Hematopoietic multipotent progenitor cell (in vitro differentiated cells): ENCODE measurements at places on chromosomes 12 and 14.
A peak's percentile ranks its signal among the peaks of the same experiment; 100 is the strongest.

DNA sequence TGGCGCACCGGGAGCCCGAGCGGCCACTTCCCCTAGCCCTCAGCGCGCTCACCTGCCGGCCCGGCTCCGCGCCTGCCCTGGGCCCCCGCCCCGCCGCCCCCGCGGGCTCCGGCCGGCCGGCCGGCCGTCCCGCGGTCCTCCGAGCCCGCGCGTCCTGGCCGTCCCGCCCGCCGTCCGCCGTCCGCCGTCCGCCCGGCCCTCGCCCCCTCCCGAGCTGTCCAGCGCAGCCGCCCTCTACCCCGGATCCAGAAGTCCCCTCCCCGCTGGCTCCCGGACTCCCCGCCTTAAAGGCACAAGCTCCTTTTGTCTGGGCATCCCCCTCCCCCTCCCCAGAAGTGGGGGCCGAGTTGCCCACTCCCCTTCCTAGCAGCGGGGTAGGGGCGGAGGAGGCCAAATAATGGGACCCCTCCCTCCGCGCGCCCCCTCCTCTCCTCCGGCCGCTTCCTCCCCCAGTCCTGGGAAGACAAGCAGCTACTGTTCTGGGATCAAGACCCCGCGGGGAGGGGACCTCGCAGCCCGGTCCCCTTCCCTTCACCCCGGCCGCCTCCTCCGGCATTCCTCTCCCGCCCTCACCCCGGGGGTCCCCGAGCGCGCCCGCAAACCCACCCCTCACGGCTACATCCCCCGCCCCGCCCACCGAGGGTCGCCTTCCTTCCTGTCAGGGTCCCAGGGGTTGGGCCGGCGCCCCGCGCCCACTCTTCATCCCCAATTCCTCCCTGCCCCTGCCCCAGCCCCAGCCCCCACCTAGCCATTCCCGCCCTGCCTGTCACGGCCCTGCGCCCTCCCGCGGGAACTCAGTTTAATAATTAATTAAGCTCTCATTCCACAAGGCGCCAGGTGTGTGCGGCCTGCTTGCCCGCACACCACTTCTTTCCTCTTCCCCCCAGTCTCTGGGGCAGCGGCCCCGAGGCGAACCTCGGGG lies at the start of gene ADCY6:
Gene ADCY6, minus strand, starts transcription at position 236 of the 922 bp plus-strand sequence. CDS start 5,655 bp downstream, outside the sequence.
- DNase-seq = peak; percentile 29

- DNase-seq = no peak
Measured at GRCh38 chr14:44370727-44371126, 136.4 kb downstream of the FSCB start.

- DNase-seq = no peak
Measured at GRCh38 chr14:98269533-98269932, 1002.5 kb downstream of the BCL11B start.

DNA sequence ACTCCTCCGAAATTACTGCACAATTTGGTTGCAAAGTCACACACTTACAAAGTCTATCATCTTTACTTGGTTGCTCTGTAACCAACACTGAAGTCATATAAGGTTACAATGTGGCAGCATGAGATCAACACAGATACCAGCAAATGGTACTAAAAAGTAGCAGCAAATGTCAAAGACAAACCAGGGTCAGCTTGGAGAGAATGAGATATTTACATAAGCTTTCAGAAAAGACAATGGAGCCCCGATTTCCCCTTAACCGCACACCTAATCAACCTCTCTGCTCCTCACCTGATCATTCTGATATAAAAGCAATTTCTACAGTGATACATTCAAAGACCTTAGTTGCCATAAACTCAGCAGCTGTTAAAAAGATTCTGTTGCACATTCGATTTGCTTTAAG lies 76.4 kb upstream of the FOXN3 start:
- DNase-seq = no peak

GRCh38 chr12:119725523-119725922 lies 57.6 kb downstream of the PRKAB1 start:
- no peak for DNase-seq

GRCh38 chr12:57729321-57729844 lies 9.2 kb downstream of the AGAP2 start:
- no peak for DNase-seq

GRCh38 chr12:64293654-64294364 lies 71.7 kb upstream of the KICS2 start:
- no peak for DNase-seq

DNA sequence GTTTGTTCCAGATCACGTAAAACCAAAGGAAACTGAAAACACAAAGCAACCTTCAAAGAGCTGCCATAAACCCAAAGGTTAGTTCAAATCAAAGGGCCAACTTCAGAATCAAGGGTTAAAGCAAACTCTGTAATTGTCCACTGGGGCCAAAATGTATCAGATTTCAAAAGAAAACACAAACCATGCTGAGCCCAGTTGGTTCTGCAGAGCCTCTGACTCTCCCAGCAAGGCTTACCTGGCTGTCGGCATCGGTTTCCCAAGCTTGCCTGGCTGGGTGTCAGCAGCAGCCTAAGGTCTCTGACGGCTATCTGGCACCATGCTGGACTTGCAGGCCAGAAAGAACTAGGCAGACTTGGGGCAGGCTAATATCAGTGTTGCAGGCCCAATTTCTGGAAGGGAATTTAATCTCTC lies 125.3 kb downstream of the DAD1 start:
- DNase-seq = no peak

- no peak for DNase-seq
Measured at GRCh38 chr12:56087220-56087619, 7.3 kb downstream of the ERBB3 start.

GRCh38 chr12:123886258-123886657 lies 86.4 kb downstream of the CCDC92 start:
- no peak for DNase-seq
